ENCODE measurements at places on chromosomes 1 and 21. TPM values are rescaled to one million over a fixed set of nuclear protein-coding genes. Genes with fewer than 3 reads are reported as not detected.

The GJA9 gene
- not detected for total RNA-seq

The FYB2 gene
- 14.0 TPM for total RNA-seq

The BEST4 gene
- total RNA-seq, result not detected

DNA sequence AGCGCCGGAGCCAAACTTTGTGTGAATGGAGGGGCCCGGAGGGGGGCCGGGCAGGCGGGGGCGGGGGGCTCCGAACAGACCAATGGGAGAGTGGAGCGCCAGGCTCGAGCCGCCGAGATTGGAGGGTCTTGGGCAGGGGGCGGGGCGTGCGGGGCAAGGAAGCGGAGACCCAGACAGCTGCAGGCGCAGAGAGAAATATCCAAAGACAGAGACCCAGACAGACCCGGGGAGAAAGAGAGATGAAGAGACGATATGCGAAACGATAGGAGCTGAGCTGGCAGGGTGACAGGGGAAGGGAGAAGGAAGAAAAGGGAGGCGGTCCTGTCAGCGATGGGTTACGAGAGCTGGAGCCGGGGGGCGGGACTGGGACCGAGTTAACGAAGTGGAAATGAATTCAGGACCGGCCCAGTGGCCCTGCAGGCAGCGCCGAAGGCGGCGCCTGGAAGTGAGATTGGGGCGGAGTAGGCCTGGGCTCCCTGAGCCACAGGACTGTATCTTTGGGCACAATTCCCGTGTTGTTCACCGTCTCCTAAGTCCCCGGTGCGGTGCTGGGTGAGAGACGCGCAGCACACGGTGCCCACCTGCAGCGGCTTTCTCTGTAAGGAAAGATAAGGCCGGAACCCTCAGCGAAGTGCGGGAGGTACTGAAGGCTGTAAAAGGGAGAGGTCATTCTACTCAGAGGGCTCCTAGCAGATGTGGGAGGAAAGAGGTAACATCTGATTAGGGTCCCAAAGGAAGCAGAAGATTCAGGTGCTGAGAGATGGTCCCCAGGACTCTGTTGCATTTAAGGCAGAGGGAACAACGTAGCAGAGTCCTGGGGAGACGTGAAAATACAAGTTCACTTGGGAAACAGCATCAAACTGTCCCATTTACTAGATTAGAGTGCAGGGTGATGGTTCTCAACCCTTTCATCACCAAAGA lies 543 bp upstream of the KCNJ10 start:
- peak; percentile 88 for DNase-seq

GRCh38 chr21:30719401-30719800 lies 824 bp upstream of the KRTAP21-3 start:
- DNase-seq, result no peak

DNA sequence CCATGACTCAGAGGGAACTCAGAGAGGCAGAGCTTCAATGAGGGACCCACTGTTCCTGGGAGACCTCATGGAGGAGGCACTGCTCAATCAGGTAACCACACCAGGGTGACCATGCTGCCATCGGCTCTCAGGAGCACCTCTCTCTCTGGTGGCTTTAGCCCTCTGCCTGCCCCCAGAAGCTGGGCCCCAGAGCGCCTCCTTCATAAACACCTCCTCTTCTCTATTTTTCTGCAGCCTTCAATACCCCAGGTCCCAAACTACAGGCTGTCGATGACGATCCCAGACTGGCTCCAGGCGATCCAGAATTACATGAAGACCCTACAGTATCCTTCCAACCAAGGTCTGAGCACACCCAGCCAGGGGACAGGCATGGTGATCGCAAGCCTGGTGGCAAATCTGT lies 10.6 kb downstream of the VASH2 start:
- DNase-seq, result no peak

- no peak for DNase-seq
Observed at GRCh38 chr1:114032271-114033215, 53.3 kb downstream of the OLFML3 start.

- no peak for DNase-seq
Observed at GRCh38 chr1:59063501-59063900, 233.4 kb upstream of the FGGY start.

DNA sequence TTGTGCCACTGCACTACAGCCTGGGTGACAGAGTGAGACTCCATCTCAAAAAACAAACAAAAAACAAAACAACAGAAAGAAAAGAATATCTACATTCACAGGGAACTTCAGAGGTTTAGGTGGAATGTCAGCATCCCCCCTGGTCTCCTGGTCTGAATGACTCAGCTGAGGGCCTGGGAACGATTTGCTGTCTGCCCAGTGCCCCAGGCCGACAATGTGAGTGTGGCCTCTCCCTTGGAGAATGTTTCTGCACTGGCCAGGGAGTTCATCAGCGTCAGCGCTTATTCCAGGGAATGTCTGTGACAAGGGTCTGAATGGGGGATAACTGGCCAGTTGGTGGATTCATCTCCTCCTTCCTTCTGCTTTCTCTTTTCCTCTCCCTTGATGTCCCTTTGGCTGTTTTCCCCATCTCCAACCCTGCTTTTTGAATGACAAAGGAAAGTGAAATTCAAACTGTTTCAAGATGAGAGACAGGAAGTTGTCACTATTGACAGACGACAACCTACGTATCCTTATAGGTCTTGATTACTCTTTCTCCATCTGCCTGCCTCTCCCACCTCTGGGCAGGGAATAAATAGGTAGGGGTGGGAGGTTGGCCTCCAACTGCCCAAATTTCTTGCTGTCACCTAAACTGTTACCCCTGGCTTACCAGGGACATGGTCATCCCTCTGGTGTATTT lies 213.1 kb downstream of the HHAT start:
- DNase-seq, result no peak

GRCh38 chr1:67489643-67490042 lies 59.4 kb upstream of the SERBP1 start:
- DNase-seq, result no peak

The RYR2 gene
- total RNA-seq, result 694 TPM

GRCh38 chr1:198909973-198910372 lies 271.1 kb downstream of the PTPRC start:
- DNase-seq, result no peak

- DNase-seq, result no peak
Observed at GRCh38 chr1:84632673-84633434, 57.4 kb downstream of the SSX2IP start.

DNA sequence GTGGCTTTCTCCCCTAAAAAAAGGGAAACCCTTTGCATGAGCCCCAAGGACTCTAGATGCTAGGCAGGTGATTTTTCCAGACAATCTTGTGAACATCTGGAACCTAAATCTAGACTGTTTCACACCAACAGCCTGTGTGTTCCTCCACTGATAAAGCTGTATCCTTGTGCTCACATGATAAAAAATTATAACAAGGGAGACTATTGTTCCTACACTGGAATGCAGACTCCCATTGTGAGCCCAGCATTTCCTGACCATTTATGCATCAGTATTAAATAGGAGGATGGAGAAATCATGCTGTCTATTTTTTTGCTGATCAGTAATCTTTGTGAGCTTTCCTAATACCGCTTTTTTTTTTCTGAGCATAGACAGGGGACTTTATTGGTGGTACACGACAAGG lies 52.5 kb downstream of the ZNF697 start:
- DNase-seq, result no peak

The ASAP3 gene
- total RNA-seq, result 44.3 TPM

The SLC16A4 gene
- 2.6 TPM for total RNA-seq

GRCh38 chr1:8570465-8570864 lies 247.0 kb downstream of the RERE start:
- no peak for DNase-seq

DNA sequence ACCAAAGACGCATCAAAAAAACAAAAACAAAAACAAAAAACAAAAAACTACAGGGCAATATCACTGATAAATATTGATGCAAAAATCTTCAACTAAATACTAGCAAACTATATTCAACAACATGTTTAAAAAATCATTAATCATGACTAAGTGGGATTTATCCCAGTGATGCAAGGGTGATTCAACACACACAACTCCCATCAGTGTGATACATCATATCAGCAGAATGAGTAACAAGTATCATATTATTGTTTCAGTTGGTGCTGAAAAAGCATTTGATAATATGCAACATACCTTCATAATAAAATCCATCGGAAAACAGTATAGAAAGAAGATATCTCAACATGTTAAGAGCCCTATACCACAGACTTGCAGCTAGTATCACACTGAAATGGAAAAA lies 953.0 kb downstream of the AMY1C start:
- no peak for DNase-seq

The SRSF4 gene
- 52.4 TPM for total RNA-seq

DNA sequence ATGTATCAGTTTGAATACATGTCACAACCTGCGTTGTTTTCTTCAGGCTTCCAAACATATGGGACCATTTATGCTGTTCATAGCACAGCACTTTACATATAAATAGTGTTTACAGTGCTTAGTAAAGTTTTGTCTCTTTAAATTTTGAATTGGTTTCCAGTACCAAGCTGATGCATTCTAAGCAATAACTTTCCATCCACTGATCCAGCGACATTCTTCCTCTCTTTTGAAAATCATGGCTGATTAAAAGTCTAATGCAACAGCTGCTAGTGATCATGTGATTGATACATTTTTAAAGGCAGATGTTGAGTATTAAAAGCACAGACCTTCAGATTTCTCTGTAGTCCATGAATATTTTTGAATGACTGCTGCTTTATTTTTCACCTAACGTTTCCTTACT lies 154.9 kb downstream of the PTPRC start:
- no peak for DNase-seq

- no peak for DNase-seq
Observed at GRCh38 chr1:76674689-76675210, 192.5 kb upstream of the ST6GALNAC5 start.

DNA sequence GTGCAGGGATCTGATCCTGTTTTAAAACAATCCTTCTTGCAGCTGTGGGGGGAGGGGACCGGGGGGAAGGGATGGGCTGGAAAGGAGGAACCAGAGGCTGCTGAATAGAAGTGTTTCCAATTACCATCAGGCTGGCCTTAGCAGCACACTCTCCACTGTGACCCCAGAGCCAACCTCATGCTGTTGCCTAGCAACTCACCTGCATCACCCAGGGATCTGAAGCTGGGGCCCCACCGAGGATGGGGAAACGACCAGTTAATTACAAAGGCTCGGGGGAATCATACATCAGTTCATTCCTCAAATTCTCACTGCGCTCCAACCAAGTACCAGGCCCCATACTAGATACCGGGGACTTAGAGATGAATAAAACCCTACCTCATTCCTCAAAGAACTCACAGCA lies 11.9 kb upstream of the GPX7 start:
- no peak for DNase-seq

GRCh38 chr1:45762291-45762690 lies 11.8 kb upstream of the IPP start:
- DNase-seq, result no peak

The BRDT gene
- total RNA-seq, result not detected

The GRHL3 gene
- not detected for total RNA-seq

DNA sequence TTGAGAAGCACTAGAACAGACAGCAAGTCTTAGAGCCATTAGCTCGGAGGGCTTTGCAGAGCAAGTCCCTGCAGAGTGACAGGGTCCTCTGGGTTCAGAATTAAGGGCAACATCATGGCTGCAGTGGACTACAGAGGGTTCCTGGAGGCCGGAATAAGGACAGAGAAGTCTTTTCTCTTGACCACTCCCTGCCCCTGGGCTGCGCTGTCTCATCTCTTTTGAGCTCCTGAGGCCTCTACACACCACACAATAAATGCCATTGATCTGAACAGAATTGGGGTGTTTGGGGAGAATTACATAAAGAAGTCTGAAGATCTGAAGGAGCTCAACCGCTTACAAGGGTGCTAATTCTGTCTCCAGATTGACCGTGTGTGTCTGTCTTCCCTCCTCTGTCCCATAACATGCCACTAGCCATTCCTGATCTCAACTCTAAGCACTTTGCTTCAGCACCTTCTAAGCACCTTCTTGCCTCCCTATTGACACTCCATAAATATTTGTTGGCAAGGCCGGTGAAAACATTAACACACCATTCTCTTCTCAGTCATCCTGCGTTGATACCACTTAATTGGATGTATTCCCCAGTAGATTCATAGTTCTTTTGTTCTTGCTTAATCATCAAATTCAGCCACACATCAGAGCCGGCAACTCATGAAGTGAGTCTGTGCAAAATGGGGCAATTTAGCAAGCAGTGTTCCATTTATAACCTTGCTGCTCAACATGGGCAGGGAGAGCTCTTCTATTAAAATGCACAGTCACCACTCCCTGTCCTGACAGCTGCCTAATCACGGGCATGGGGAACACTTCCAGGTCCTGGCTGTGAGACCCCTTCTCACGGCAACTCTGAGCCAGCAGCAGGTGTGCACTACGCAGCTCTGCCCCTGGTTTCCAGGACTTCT lies 49.7 kb downstream of the NMNAT2 start:
- DNase-seq, result no peak

The AGT gene
- 74.5 TPM for total RNA-seq

GRCh38 chr21:45060675-45061311 lies 13.6 kb upstream of the ADARB1 start:
- no peak for DNase-seq

GRCh38 chr1:167185062-167185461 lies 35.6 kb upstream of the POU2F1 start:
- no peak for DNase-seq

DNA sequence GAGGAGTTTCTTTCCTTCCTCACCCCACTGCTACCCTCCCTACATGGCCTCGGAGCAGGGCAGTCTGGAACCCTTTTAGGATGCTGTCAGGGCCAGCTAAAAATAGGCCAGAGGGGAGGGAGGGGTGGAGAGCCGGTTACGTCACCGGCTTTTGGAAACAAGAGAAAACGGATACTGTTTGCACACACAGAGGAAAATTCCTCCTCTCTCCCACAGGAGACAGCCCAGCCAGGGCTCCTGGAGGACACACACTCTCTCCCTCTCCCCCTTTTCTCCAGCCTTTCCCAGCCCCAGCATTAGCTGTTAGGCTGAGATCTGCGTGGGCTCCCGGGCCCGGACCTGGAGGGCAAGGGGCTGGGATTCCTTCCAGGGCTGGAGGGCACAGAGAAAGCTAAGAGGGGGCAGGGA lies 20.0 kb upstream of the ALDH4A1 start:
- DNase-seq, result peak; percentile 86

The GABPA gene
- 18.3 TPM for total RNA-seq

DNA sequence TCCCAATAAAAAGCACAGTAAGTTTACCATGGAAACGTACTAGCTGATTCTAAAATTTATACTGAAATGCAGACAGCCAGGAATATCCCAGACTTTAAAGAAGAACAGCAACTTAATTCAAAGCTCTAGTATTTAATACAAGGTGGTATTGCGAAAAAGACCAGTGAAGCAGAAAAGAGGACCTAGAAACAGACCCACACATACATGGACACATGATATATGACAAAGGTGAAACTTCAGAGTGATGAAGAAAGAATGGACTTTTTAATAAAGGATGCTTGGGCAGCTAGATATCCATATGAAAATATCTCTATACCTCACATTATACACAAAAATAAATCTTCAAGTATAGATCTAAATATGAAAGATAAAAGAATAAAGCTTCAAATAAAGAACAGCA lies 62.6 kb downstream of the COP1 start:
- no peak for DNase-seq

The EPHA2 gene
- total RNA-seq, result 7.3 TPM

The TAS1R3 gene
- 0.51 TPM for total RNA-seq

The KRTAP11-1 gene
- not detected for total RNA-seq

The C21orf91 gene
- 6.5 TPM for total RNA-seq

- no peak for DNase-seq
Observed at GRCh38 chr1:68113966-68114365, 63.5 kb upstream of the DIRAS3 start.

All from Right ventricle myocardium inferior (tissue), 1 donor.